Endothelial cell (in vitro differentiated cells): ENCODE measurements at places on chromosomes 16 and 17.
A peak's percentile ranks its signal among the peaks of the same experiment; 100 is the strongest.

DNA sequence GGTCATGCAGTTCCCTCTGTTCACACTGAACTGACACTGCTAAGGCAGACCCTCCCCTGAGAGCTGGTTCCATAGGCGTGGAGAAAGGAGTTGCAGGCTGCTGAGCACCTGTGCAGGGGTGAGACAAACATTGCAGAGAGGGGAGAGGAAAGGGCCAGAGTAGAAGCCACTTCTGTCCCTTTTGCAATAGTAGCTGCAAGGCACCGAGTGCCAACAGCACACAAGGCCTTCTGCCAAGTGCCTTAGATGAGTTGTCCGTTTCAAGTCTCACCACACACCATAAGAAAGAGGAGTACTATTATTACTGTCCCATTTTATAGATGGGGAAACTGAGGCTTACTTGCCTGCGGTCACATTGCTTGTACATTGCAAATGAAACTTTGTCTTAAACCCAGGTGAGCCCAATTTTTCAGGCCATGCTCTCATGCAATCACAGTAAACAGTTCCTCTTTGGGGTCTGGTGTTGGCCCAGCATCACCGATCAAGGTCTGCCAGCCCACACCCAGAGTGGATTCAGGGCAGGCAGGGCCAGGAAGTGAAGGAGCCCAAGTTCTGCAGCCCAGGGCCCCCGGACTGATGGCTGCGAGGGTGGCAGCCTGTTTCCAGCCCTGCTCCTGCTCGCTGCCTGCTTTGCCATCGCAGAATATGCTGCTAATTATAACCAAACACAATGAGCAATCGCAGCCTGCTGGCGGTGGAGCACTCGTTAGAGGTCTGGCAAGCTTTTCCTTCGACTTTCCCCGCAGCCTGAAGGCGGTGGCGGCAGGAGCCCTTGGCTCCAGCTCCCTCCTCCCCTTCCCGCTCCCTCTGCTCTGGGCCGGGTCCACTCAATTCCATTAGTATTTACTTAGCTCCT is 36.8 kb upstream of the DYNLL2 start:
- H3K27me3 ChIP-seq = peaks cover 2% of the 10 kb centered on the region
- peaks cover 2% of the 10 kb centered on the region for H3K4me1 ChIP-seq
- no peak overlapping the region for H3K27ac ChIP-seq
- H3K36me3 ChIP-seq = no peaks in the 10 kb centered on the region
- no peak overlapping the region for H3K4me3 ChIP-seq

DNA sequence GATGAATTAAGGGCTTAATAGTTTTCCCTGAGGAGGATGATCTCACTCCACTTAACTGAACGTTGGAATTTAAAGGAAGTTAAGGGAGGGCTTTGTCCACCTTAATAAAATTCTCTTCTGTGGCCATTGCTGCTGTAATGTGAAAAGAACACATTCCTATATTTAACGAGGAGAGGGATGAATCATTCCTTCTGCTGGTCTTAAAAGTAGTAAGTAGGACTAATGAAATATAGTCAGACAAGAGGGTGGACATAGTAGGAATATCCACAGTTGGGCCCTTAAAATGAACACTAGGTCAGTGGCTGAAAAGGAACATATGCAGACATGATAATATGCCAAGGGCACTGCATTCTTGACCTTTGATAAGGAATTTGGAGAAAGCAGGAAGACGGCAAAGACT is 405.6 kb downstream of the PMP22 start:
- no peaks in the 10 kb centered on the region for H3K4me1 ChIP-seq
- H3K36me3 ChIP-seq = no peaks in the 10 kb centered on the region
- no peak overlapping the region for H3K27ac ChIP-seq
- no peaks in the 10 kb centered on the region for H3K27me3 ChIP-seq

GRCh38 chr17:36645422-36645821 is 44.0 kb downstream of the MRM1 start:
- peaks cover 15% of the 10 kb centered on the region for H3K27me3 ChIP-seq
- no peak overlapping the region for H3K27ac ChIP-seq
- DNase-seq = no peak
- no peak overlapping the region for H3K4me3 ChIP-seq
- H3K36me3 ChIP-seq = peaks cover 4% of the 10 kb centered on the region
- H3K4me1 ChIP-seq = peaks cover 13% of the 10 kb centered on the region

DNA sequence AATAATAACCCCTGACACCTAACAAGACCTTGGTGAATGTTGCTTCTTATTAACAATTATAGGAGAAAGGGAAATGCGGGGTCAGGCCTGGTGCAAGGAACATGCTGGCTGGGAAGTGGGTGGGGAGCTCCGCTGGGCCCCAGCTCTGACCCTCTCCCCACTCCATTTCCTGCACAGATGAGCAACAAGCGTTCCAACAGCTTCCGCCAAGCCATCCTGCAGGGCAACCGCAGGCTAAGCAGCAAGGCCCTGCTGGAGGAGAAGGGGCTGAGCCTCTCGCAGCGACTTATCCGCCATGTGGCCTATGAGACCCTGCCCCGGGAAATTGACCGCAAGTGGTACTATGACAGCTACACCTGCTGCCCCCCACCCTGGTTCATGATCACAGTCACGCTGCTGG is 23.0 kb downstream of the RHBDL3 start:
- DNase-seq = no peak
- no peak overlapping the region for H3K4me3 ChIP-seq
- no peaks in the 10 kb centered on the region for H3K36me3 ChIP-seq
- H3K27me3 ChIP-seq = peaks cover 5% of the 10 kb centered on the region

DNA sequence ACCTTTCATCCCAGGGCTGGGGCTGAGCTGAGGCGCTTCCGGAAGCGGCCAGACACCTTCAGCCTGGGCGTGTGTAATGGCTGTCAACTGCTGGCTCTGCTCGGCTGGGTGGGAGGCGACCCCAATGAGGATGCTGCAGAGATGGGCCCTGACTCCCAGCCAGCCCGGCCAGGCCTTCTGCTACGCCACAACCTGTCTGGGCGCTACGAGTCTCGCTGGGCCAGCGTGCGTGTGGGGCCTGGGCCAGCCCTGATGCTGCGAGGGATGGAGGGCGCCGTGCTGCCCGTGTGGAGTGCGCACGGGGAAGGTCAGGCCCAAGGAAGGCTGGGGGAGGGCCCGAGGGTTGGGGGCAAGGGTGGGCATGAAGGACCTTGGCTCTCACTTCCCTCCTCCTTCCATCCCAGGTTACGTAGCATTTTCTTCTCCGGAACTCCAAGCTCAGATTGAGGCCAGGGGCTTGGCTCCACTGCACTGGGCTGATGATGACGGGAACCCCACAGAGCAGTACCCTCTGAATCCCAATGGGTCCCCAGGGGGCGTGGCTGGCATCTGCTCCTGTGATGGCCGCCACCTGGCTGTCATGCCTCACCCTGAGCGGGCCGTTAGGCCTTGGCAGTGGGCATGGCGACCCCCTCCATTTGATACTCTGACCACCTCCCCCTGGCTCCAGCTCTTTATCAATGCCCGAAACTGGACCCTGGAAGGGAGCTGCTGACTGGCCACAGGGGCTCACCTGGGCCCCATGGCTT is 19.6 kb downstream of the PFAS start:
- H3K27ac ChIP-seq = no peak overlapping the region
- peaks cover 18% of the 10 kb centered on the region for H3K36me3 ChIP-seq
- no peak for DNase-seq
- peaks cover 15% of the 10 kb centered on the region for H3K4me1 ChIP-seq

DNA sequence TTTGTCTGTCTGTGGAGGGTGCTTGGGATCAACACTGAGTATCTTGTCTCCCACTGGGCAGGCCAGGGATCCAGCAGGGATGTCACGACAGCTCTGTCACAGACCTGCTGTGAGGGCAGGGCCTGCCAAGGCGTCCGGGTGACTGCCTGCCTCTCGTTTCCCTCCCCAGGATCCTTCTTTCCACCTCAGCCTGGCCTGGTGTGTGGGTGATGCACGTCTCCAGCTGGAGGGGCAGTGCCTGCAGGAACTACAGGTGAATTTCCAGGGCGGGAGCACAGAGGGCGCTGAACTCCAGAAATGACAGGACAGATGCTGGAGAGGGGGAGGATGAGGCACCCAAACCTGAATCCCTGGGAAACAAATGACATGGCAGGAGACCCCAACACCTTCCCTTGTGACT is 6.8 kb upstream of the MMP15 start:
- peaks cover 4% of the 10 kb centered on the region for H3K36me3 ChIP-seq
- H3K27me3 ChIP-seq = peaks cover 7% of the 10 kb centered on the region
- no peak for DNase-seq
- no peak overlapping the region for H3K4me3 ChIP-seq
- H3K4me1 ChIP-seq = peaks cover 21% of the 10 kb centered on the region
- no peak overlapping the region for H3K27ac ChIP-seq

- H3K4me1 ChIP-seq = peaks cover 34% of the 10 kb centered on the region
These were observed 812 bp upstream of the PPP1R9B start for GRCh38 chr17:50151041-50151936.

DNA sequence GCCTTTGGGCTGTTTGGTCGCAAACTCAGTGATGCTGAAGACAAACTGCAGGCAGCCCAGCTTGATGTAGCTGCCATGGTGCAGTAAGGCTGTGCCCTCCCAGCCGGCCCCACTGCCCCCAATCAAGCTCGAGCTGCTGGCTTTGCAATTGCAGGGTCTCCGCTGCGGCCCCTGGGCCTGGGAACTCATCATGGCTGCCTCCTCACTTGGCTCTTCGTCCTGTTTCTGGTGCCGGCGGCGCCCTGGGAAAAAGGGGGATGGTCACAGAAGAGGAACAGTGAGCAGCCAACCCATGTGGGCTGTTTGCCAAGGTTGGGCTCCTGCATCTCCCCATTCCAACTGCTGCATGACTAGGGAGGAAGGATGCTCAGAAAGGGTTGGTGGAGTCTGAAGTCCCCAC is 3.4 kb upstream of the DHRS13 start:
- H3K27me3 ChIP-seq = peaks cover 14% of the 10 kb centered on the region
- no peak overlapping the region for H3K27ac ChIP-seq
- H3K4me3 ChIP-seq = peak overlapping the region; percentile 42
- H3K4me1 ChIP-seq = peaks cover 14% of the 10 kb centered on the region
- H3K36me3 ChIP-seq = peaks cover 54% of the 10 kb centered on the region
- DNase-seq = no peak

GRCh38 chr17:50003911-50004310 is 8.9 kb upstream of the DLX3 start:
- no peaks in the 10 kb centered on the region for H3K36me3 ChIP-seq
- no peak overlapping the region for H3K27ac ChIP-seq
- no peak for DNase-seq

DNA sequence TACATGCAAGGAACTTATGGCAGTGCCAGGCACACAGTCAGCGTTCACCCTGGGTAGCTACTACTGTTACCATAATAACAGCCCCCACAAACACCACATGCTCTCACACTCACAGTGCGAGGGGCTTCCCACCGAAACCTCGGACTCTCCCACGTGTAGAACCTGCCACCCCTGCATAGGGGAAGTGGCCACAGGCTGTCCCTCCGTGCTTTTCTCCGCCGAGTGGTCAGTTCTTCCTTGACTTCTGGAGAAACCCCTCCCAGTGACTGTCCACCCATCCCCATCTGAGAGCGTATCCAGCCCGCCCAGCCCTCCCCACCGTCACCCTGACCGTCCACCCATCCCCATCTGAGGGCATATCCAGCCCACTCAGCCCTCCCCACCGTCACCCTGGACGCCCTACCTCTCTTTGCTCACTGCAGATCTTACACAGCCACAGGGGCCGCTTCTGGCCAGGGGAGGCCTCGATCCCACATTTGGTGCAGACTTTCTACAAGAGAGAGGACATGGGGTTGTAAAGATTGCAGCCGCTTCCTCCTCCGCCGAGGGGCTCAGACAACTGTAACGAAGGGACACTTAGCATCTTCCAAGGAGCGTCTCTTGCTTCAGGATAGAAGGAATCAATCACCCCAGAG is 71.1 kb downstream of the RPH3AL start:
- H3K36me3 ChIP-seq = peaks cover 2% of the 10 kb centered on the region
- peaks cover 6% of the 10 kb centered on the region for H3K4me1 ChIP-seq
- no peak for DNase-seq
- peaks cover 2% of the 10 kb centered on the region for H3K27me3 ChIP-seq

- DNase-seq = peak; percentile 43
- no peak overlapping the region for H3K27ac ChIP-seq
- no peak overlapping the region for H3K4me3 ChIP-seq
These were observed 625.1 kb downstream of the HS3ST4 start for GRCh38 chr16:26316683-26317464.
